A549 treated with CpdA at 1 μM for 4 hours (cell line): ENCODE measurements at places on chromosomes 13 and 19. TPM values are rescaled to one million over a fixed set of nuclear protein-coding genes. Genes with fewer than 3 reads are reported as not detected.

TPTE2 gene
- total RNA-seq, result not detected in 5 replicates

LILRA1 gene
- total RNA-seq, result not detected in 5 replicates

ANKLE1 gene
- total RNA-seq, result 0.30 to 0.94 TPM (median 0.66 TPM) in 5 replicates

SOX1 gene
- not detected in 5 replicates for total RNA-seq

CACNA1A gene
- total RNA-seq, result 0.03 to 0.18 TPM (median 0.14 TPM) in 4 of 5 replicates, not detected in the other

CALR3 gene
- 0.03 to 0.30 TPM (median 0.15 TPM) in 3 of 5 replicates, not detected in the others for total RNA-seq

ZNF837 gene
- total RNA-seq, result 0.99 to 1.7 TPM (median 1.5 TPM) in 5 replicates

CYSLTR2 gene
- not detected in 5 replicates for total RNA-seq

KLK10 gene
- total RNA-seq, result 0.19 to 0.34 TPM (median 0.32 TPM) in 5 replicates

ZNF541 gene
- total RNA-seq, result not detected in 5 replicates

SHISA7 gene
- not detected in 5 replicates for total RNA-seq

ASF1B gene
- 30.2 to 35.4 TPM (median 33.9 TPM) in 5 replicates for total RNA-seq

BEST2 gene
- total RNA-seq, result 0.05 to 0.10 TPM (median 0.08 TPM) in 3 of 5 replicates, not detected in the others

POLD1 gene
- total RNA-seq, result 54.0 to 87.6 TPM (median 79.1 TPM) in 5 replicates
